ENCODE measurements at places on chromosomes 3 and 15.

- DNase-seq: no peak
Measured at GRCh38 chr3:64825404-64826120, 137.8 kb upstream of the ADAMTS9 start.

GRCh38 chr15:88688394-88688933, 49.6 kb downstream of the ISG20 start:
- DNase-seq: no peak

DNA sequence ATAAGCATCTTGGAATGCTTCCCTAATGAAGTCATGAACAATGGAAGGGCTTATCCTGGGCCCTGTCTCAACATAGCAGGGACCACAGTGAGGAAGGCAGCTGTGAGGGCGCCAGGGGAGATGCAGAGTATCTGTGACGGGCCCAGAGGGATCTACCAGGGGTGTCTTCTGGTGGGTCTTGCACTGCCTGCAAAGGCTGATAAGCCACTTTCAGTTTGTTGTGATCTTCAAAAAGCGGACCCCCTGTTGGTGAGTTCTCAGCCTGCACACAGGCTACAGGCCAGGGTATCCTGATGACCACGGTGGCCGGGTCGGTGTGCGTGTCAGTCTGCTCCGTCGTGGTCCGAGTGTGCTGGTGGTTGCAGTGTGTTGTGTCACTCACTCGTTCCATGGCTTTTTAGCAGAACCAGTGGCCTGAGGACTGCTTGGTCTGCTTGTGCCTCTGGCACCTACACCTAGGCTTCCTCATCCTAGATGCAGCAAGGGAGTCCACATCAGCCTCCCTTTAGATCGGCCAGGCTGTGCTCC, 46.8 kb downstream of the CHDH start:
- DNase-seq: no peak

- DNase-seq: no peak
Measured at GRCh38 chr3:40869939-40870338, 329.4 kb upstream of the CTNNB1 start.

DNA sequence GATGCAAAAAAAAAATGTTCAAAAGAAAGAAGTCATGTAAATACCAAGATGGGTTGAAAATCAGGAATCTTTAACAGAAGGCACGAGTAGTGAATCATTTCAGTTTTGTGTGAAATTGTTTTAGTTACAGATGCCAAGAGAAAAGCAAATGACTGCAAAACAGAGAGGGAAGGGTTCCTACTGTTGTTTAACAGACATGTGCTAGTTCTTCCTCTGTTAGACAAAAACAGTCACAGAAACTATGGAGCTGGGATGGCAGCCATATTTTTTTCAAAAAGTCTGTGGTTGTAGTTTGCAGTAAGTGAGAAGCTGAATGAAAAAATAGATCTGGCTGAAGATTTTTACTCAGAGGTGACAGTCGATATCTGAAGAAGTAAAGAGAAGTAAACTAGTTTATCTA, 511.9 kb downstream of the ZIC1 start:
- DNase-seq: no peak

GRCh38 chr3:57173687-57174086, 8.5 kb upstream of the IL17RD start:
- no peak for DNase-seq

DNA sequence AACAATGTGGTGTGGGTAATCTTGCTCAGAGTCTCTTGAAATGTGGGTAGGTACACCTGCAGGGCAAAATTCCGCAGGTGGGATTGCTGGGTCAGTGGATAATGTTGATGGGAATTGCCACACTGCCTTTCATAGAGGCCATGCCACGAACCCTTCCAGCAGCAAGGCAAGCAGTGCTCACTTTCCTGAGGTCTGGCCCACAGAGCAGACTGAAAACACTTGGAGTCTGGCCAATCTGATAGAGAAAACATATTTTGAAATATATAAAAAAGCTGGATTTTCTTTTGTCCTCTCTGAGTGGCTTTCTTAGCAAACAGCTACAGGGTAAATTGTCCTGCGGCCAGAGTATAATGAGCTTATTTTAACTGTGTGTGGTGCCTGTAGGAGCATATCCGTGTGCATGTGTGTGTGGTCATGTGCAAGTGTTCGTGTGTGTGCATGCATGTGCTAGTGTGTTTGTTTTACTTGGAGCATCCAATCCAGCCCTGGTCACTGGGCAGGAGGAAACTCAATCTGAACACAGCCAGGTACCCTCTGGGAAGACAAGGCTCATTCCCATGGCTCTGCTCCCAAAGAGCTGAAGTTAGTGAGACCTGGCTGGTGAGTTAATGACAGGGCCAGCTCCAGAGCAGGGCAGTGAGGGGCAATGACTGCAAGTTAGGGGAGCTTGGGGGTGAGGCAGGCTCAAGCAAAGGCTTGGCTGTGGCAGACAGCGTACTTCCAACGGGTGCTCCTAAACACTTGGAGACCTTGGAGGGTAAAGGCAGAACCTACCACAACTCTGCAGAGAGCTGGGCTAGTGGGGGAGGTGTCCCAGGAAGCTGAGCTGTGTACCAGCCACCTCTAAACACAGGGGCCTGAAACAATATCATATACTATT, 91.3 kb downstream of the PLXNA1 start:
- no peak for DNase-seq

GRCh38 chr3:153268564-153269279, 106.7 kb downstream of the RAP2B start:
- DNase-seq: no peak

DNA sequence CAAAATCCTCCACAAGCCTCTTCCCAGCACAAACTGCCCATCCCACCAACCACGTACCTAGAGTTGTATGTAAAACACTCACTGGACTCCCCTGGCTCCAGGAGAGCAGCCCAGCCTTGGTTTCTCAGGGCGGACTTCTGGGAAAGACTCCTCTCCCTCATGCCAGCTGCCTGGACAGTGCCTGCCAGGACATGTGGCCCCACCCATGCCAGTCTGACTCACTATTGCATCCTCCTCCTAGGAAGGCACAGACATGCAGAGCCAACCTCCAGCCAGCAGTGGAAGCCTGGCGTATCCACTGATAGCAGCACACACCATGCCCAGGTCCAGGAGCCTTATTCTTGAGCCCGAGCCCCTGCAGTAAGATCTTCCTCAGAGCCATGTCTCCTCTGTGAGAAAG, 8.6 kb downstream of the PKM start:
- no peak for DNase-seq

DNA sequence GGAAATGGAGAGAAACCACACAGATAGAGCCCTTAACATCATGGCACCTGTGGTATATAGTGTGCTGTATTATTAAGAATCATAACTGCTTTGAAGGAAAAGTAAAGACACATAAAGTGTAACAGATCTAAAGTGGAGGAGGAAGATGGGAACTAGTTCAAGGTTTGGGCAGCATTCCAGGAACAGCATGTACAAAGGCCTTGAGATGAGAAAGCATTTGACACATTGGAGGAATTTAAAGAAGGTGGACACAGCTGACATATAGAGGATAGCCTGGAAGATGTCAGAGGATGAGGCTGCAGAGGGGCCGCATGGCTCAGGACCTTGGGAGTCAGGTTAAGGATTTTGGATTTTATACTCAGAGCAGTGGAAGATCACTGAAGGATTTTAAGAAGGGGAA, 39.0 kb downstream of the LRTM1 start:
- no peak for DNase-seq

- no peak for DNase-seq
Measured at GRCh38 chr3:132311841-132312240, 5.4 kb upstream of the ACP3 start.

DNA sequence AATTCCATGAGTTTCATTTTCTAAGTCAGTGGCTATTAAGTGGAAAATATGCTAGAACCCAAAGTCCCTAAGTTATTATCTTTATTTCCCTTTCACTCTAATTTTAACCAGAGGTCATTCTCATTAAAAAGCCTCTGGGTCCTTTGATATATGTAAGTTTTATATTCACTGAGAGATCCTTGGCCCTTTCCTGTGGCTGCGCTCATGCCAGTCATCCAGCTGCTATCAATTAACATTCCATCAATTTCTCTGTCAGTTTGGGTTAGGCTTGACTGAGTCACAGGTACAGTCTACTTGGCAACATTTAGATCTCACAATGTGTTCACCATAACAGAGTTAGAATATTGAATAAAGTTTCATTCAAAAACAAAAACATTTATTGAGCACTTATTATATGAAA, 58.0 kb upstream of the FBN1 start:
- no peak for DNase-seq

GRCh38 chr15:88586401-88587162, 34.6 kb upstream of the AEN start:
- DNase-seq: no peak

GRCh38 chr3:105866656-105867653, 1.9 kb downstream of the CBLB start:
- DNase-seq: no peak

DNA sequence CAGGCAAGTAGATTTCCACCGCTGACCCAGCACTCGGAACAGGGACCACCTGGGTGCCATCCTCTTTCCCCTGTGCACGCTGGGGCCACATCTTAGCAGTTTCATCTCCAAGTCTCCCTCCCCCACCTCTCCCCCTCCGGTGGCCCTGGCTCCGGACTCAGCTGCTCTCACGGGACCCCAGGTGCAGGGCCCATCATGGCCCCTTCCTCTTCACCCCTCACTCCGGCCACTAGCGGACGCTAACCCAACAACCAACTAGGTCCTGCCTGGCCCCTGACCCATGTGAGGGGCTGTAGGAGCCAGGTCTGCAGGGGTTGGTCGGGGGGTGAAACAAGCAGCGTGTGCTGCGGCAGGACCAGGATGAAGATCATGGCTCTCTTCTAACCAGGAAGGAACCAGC, 31.3 kb upstream of the IQSEC1 start:
- no peak for DNase-seq

DNA sequence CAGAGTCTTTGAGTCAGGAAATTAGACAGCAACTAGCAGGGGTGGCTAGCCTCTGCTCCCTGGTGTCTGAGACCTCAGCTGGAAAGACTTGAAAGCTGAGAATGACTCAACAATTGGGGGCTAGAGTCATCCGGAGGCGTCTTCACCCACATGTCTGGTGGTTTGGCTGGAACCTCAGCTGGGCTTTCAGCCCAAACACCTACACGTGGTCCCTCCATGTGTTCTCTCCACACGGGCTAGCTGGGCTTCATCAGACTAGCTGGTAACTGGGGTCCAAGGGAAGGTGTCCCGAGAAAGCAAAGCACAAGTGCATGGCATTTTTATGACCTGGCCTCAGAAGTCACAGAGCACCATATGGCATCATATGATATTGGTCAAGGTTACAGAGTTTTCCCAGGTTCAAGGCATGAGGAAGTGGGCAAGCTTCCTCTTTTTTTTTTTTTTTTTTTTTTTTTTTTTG, 19.9 kb upstream of the ABHD2 start:
- DNase-seq: peak; percentile 22

DNA sequence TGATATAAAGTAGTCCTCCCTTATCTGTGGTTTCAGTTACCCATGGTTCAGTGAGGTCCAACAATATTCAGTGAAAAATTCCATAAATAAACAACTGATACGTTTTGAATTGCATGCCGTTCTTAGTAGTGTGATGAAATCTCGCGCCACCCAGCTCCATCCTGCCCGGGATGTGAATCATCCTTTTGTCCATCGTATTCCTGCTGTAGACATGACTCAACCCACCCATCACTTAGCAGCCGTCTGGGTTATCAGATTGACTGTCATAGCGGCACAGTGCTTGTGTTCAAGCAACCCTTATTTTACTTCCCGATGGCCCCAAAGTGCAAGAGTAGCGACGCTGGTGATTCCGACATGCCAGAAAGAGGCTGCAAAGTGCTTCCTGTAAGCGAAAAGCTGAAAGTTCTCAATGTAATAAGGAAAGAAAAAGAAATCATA, 48.0 kb upstream of the MEX3B start:
- DNase-seq: no peak

DNA sequence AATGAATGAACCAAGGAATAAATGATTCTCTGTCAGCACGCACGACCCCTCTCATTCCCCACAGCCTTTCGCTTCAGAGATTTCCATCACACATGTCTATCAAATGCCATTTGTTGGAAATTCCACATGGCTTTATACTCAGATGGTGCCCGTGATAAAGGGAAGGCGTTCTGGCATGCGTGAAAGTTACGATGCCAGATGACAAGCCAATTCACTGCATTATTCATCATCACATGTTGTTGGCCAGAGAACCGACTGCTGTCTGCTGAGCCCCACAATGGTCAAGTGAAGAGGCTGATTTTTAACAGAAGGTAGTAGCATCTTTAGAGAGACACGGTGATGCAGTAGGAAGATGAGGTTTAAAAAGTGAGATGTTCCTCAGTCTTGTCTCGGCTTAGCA, 74.1 kb upstream of the FRMD4B start:
- DNase-seq: no peak

DNA sequence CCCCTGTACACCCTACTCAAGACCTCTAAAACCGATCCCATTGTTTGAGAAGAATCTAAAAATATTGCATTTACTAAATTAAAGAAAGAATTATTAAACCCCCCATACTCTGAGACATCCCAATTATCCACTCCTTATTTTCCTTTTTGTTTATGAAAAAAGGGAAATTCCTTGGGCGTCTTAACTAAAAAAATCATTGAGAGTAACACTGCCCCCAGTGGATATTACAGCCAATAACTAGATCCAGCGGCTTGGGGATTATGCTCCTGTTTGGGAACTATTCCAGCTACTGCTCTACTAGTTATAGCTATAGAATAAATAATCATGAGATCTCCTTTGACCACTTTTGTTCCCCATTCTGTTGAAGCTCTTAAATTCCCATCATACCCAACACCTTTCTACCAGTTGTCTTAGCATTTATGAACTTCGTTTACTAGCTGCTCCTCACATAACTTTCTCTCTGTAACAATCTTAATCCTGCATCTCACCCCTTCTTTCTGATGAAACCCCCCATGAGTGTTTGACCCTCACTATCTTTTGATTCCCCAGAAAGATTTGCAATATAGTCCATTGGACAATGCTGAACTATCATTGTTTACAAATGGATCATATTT, 12.7 kb upstream of the CFAP91 start:
- no peak for DNase-seq

DNA sequence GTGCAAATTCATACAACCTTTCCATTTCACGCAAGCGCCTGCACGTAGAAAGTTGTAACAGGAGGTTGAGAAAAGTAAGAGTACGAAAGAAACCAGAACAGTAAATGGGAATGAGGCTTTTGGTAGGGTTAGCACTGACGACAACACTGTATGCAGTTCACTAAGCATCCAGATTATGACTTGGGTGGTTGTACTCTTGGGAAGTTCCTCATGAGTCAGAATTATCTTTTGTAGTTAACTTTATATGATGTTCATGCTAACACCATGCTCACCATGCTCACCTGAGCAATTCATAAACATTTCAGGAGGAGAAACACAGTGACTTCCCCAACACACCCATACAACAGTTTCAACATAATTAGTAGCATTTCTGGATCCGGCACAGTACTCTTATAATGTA, 3.0 kb upstream of the LPP start:
- no peak for DNase-seq

DNA sequence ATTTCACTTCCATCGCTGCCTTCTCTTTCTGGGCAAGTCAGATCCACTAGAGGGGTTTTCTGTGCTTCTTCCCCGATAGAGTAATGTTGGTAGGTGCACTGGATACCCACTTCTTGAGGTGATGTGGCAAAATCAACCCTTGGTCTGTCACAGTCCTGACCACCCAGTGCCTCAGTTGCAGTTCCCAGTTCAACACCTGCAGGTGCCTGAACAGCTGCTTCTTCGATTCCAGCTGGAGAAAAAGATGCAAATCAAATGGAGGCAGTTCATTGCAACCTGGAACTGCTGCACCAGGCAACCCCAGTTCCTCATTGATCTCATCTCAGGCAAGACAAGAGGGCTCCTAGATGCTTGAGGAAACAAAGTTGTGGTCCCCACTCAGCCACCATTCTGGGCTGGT, 186.6 kb downstream of the UBE2E2 start:
- DNase-seq: no peak

All from stimulated activated CD4-positive, alpha-beta T cell treated with anti-CD3 and anti-CD28 coated beads, Interleukin-12 subunit alpha, Interleukin-12 subunit beta, amount 100 ng/mL, for 4 hours (primary cell).